ENCODE measurements at places on chromosomes 4 and X. TPM values are rescaled to one million over a fixed set of nuclear protein-coding genes. Genes with fewer than 3 reads are reported as not detected.

The TMPRSS11A gene
- not detected for total RNA-seq

The CFAP299 gene
- not detected for total RNA-seq

The CABS1 gene
- not detected for total RNA-seq

The TRIM75 gene
- total RNA-seq: not detected

The ADAMTS3 gene
- not detected for total RNA-seq

The P2RY10 gene
- total RNA-seq: not detected

The DGKK gene
- not detected for total RNA-seq

The TRIM60 gene
- total RNA-seq: not detected

The DUX4 gene
- total RNA-seq: not detected

The SYTL5 gene
- total RNA-seq: 0.38 TPM

The SERPINA7 gene
- not detected for total RNA-seq

The CT47B1 gene
- not detected for total RNA-seq

The STATH gene
- total RNA-seq: not detected

The OPRPN gene
- total RNA-seq: not detected

The FRMPD3 gene
- total RNA-seq: 0.07 TPM

The PDHA2 gene
- total RNA-seq: not detected

The TLL1 gene
- total RNA-seq: 0.38 TPM

The SPACA5B gene
- total RNA-seq: not detected

The RPS6KA6 gene
- total RNA-seq: 4.5 TPM

The IL13RA1 gene
- 61.3 TPM for total RNA-seq

The SLITRK4 gene
- total RNA-seq: not detected

The RAP2C gene
- total RNA-seq: 28.1 TPM

The IL13RA2 gene
- 0.27 TPM for total RNA-seq

The CCDC158 gene
- not detected for total RNA-seq

The RIPPLY1 gene
- total RNA-seq: 0.11 TPM

The FABP2 gene
- not detected for total RNA-seq

The STAP1 gene
- total RNA-seq: not detected

The RHOH gene
- total RNA-seq: not detected

The PAGE5 gene
- not detected for total RNA-seq

The KLB gene
- total RNA-seq: 0.13 TPM

The TRIM61 gene
- total RNA-seq: not detected

The LRIT3 gene
- not detected for total RNA-seq

The SSX1 gene
- not detected for total RNA-seq

The IGFBP7 gene
- total RNA-seq: 251 TPM

The PRDM5 gene
- total RNA-seq: 5.3 TPM

The ATOH1 gene
- total RNA-seq: not detected

The NUDT10 gene
- total RNA-seq: 0.98 TPM

The CENPVL2 gene
- total RNA-seq: not detected

The NMU gene
- total RNA-seq: 1.0 TPM

The INTU gene
- total RNA-seq: 1.5 TPM

The GYPB gene
- not detected for total RNA-seq

The CAPN6 gene
- not detected for total RNA-seq

The GYPE gene
- not detected for total RNA-seq

The SPIN4 gene
- total RNA-seq: 5.4 TPM

The KDR gene
- total RNA-seq: 0.10 TPM

The MBNL3 gene
- not detected for total RNA-seq

Measured in A549 treated with GW870086 at 1 μM for 4 hours (cell line).